ENCODE measurements at places on chromosomes 3 and 15.

DNA sequence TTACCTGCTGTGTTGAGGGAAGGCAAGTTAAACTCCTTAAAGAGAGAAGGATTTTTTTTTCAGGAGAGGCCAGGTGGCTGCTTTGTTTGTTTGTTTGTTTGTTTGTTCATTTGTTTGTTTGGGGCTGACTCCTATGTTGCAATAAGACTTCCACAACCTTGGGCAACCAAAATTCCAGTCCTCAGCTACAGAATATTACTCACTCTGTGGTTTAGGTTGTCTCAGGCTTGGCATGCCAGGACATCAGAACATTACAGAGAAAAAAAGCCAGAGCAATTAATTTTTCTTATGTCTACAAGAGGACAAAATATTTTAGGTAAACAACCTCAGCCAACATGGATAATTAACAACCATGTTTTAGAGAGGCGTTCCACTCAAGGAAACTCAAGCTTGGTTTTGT lies 156.7 kb upstream of the ATP11B start:
- no peak for DNase-seq

GRCh38 chr3:15204005-15204404 lies 2.0 kb upstream of the CAPN7 start:
- no peak for DNase-seq

GRCh38 chr15:44308415-44308814 lies 19.9 kb downstream of the GOLM2 start:
- DNase-seq: peak; percentile 88

- no peak for DNase-seq
Measured at GRCh38 chr3:156602424-156602823, 47.5 kb upstream of the SSR3 start.

DNA sequence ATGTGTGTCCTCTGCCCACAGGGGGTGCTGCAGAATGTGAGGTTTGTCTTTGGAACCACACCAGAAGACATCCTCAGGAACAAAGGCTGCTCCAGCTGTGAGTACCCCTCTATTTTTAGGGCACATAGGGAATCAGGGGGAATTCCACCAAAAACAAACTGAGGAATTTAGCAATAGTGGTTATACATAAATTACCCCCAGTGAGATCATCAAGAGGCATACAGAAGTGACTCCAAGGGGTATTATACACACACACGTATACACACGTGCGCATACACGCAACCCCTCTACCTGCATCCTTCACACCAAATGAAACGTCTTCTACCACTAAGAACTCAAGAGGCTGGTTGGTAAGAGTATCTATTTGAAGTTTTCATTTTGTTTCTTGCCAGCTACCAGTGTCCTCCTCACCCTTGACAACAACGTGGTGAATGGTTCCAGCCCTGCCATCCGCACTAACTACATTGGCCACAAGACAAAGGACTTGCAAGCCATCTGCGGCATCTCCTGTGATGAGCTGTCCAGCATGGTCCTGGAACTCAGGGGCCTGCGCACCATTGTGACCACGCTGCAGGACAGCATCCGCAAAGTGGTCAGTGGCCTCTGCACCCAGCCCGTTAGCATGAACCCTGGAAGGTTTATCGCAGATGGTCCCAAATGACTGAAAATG lies 2.9 kb downstream of the THBS1 start:
- peak; percentile 14 for DNase-seq

GRCh38 chr15:79065361-79065705 lies 25.2 kb downstream of the RASGRF1 start:
- no peak for DNase-seq

DNA sequence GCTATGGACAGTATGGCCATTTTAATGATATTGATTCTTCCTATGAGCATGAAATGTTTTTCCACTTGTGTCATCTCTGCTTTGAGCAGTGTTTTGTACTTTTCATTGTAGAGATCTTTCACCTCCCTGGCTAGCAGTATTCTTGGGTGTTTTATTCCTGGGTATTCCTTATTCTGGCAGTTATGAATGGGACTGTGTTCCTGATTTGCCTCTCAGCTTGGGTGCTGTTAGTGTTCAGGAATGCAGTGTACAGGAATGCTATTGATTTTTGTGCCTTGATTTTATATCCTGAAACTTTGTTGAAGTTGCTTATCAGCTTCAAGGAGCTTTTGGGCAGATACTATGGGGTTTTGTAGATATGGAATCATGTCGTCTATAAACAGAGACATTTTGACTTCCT lies 49.5 kb upstream of the CTXND1 start:
- no peak for DNase-seq

DNA sequence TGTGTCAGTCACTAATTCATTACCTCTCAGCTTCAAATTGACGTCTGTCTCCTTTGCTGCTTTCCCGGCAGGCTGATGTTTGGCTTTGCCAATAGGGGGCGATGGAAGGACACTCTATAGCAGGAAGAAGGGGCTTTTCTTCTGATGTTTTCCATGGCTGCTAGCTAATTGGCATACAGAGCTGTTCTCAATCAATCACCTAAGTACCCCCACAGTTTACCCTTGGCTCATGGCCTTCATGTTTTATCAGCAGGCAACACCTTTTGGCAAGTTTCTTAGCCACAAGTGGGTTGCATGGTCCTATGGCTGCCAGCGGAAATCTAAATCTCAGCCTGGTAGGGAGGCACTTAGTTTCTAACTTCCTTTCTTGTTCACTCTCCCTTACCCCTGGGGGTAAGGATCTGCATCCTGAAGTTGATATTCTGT lies 45.0 kb downstream of the ESYT3 start:
- peak; percentile 44 for DNase-seq

Measured in MM.1S (cell line).